ENCODE measurements at places on chromosomes 3 and 15.

- H3K27ac ChIP-seq, result no peak overlapping the region
- H3K36me3 ChIP-seq, result no peaks in the 10 kb centered on the region
- peaks cover 26% of the 10 kb centered on the region for H3K27me3 ChIP-seq
- no peak for DNase-seq
- no peaks in the 10 kb centered on the region for H3K4me1 ChIP-seq
Measured at GRCh38 chr3:187207062-187207461, 9.8 kb downstream of the RTP1 start.

- H3K4me3 ChIP-seq, result no peak overlapping the region
- H3K36me3 ChIP-seq, result peaks cover 50% of the 10 kb centered on the region
- peaks cover 12% of the 10 kb centered on the region for H3K4me1 ChIP-seq
- no peak for DNase-seq
- H3K27ac ChIP-seq, result no peak overlapping the region
- H3K27me3 ChIP-seq, result no peaks in the 10 kb centered on the region
Measured at GRCh38 chr3:47001731-47002170, 22.3 kb downstream of the NBEAL2 start.

GRCh38 chr3:59277816-59278215 lies 228.0 kb upstream of the CFAP20DC start:
- no peak for DNase-seq
- no peak overlapping the region for H3K27ac ChIP-seq
- H3K36me3 ChIP-seq, result no peaks in the 10 kb centered on the region

DNA sequence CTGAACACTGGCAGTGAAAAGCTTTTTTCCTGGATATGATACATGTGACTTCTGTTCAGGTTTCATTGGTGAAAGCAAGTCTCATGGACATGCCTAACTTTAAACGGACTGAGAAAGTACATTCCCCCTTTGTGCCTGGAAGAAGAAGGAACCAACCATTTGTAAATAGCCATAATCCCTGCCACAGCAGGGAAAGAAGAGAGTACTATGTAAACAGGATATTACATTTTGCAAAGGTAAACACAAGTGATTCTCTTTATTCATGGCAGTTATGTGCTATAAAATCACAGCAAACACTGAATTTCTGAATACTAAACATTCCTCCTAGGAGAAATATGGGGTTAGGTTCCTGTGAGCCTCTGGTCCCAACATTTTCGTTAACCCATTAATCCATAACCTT lies 46.8 kb downstream of the PRICKLE2 start:
- H3K27ac ChIP-seq, result no peak overlapping the region
- no peak for DNase-seq
- H3K27me3 ChIP-seq, result no peaks in the 10 kb centered on the region
- no peaks in the 10 kb centered on the region for H3K4me1 ChIP-seq
- no peaks in the 10 kb centered on the region for H3K36me3 ChIP-seq
- H3K4me3 ChIP-seq, result no peak overlapping the region

DNA sequence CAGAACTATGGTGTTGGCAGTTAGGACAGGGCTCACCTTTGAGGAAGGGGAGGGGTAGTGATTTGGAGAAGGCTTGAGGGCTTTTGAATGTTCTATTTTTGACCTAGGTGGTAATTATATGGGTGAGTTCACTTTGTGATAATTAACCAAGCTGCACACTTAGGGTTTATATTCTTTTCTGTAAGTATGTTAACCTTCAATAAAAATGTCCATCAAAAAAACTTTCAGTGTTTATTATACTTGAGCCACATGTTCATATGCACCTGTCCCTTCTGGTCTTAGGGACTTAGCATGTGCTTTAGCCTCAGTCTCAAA lies 28.4 kb downstream of the PDE8A start:
- no peaks in the 10 kb centered on the region for H3K27me3 ChIP-seq
- peaks cover 2% of the 10 kb centered on the region for H3K36me3 ChIP-seq
- DNase-seq, result no peak
- peaks cover 13% of the 10 kb centered on the region for H3K4me1 ChIP-seq
- no peak overlapping the region for H3K4me3 ChIP-seq

DNA sequence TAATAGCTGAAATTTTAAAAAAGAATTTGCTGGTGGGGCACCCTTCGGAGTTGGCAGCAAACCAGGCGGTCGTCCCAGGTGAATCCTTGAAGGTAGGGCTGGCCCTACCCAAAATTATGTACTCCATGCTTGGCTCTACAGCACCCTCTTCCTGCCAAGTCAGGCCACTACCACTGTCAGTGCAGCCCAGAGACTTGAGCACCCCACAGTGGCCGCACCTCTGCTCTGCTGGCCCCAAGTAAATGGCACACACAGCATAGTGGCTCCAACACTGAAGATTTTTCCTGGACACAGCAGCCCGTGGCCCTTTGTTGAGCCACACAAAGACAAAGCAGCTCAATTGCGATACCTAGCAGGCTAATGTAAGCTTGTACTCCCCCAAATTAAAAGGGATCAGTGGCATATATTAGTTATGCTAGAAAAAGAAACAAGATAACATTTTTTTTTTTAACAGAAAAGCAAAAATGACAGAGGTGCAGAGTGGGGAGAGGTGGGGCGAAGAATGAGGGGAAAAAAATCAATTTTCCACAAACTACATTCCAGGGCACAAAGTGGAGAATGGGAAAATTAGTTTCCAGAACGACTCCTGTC lies 250.5 kb downstream of the UACA start:
- no peak overlapping the region for H3K4me3 ChIP-seq
- no peak overlapping the region for H3K27ac ChIP-seq
- peak; percentile 76 for DNase-seq
- H3K4me1 ChIP-seq, result peaks cover 23% of the 10 kb centered on the region

DNA sequence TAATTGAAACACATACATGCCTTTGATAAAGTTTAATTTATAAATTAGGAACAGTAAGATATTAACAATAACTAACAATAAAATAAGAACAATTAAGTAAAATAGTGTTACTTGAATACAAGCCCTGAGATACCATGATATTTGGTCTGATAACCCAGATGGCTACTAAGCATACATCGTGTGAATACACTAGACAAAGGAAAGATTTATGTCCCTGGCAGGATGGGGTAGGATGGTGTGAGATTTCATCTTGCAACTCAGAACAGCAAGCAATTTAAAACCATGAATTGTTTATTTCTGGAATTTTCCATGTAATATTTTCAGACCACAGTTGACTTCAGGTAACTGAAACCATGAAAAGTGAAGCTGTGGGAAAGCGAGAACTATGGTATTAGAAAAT lies 169.5 kb downstream of the DIPK2A start:
- no peaks in the 10 kb centered on the region for H3K4me1 ChIP-seq
- DNase-seq, result no peak

GRCh38 chr3:98574132-98574531 lies 19.3 kb downstream of the CPOX start:
- peak overlapping the region; percentile 85 for H3K27ac ChIP-seq
- no peak for DNase-seq
- H3K36me3 ChIP-seq, result peaks cover 54% of the 10 kb centered on the region
- peaks cover 64% of the 10 kb centered on the region for H3K4me1 ChIP-seq
- H3K27me3 ChIP-seq, result no peaks in the 10 kb centered on the region

DNA sequence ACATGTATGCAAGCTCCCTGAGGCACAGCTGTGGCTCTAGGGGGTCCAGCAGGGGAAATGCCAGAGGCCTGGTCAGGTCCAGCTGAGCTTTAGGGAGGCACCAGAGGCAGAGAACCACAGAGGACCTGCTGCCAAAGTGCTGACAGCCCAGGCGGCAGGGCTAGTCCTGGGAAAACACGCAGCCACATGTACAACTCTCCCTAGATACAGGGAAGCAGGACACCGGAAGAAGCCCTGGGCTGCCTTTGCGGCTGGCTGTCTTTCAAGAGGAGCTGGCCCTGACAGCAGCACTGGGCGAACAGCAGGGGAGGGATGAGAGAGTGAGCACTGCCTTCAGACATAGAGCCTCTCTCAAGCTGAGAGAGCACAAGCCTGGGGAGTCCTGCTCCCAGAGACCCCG lies 40.7 kb downstream of the RFT1 start:
- peaks cover 2% of the 10 kb centered on the region for H3K4me1 ChIP-seq
- no peaks in the 10 kb centered on the region for H3K27me3 ChIP-seq
- H3K36me3 ChIP-seq, result peaks cover 30% of the 10 kb centered on the region

GRCh38 chr15:60993008-60993407 lies 236.1 kb downstream of the RORA start:
- no peaks in the 10 kb centered on the region for H3K4me1 ChIP-seq
- H3K27ac ChIP-seq, result no peak overlapping the region
- no peak overlapping the region for H3K4me3 ChIP-seq
- no peaks in the 10 kb centered on the region for H3K36me3 ChIP-seq
- H3K27me3 ChIP-seq, result peaks cover 5% of the 10 kb centered on the region

- H3K27ac ChIP-seq, result no peak overlapping the region
- H3K4me1 ChIP-seq, result no peaks in the 10 kb centered on the region
- H3K27me3 ChIP-seq, result no peaks in the 10 kb centered on the region
Measured at GRCh38 chr3:196915375-196915774, 27.0 kb downstream of the NCBP2 start.

GRCh38 chr15:51365417-51365816 lies 24.0 kb downstream of the GLDN start:
- peaks cover 2% of the 10 kb centered on the region for H3K4me1 ChIP-seq
- no peaks in the 10 kb centered on the region for H3K36me3 ChIP-seq
- H3K27me3 ChIP-seq, result no peaks in the 10 kb centered on the region
- no peak for DNase-seq

DNA sequence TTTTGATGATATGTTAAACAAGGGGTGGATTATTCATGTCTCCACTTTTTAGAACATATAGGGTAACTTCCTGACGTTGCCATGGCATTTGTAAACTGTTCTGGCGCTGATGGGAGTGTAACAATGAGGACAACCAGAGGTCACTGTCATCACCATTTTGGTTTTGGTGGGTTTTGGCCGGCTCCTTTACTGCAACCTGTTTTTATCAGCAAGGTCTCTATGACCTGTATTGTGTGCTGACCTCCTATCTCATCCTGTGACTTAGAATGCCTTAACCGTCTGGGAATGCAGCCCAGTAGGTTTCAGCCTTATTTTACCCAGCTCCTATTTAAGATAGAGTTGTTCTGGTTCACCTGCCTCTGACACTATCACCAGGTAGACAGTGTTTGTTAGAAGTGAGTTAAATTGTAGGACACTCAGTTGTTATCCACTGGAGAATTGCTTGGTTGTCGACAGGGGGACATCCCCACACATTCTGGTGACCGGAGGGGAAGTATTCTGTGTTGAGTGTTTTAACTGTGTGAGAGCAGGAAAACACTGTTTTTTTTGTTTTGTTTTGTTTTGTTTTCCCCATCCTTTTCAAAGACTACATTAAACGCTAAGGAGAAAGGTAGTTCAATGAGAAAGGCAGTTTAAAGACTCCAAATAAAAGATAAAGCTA lies 36.9 kb upstream of the SKIL start:
- no peaks in the 10 kb centered on the region for H3K4me1 ChIP-seq
- H3K4me3 ChIP-seq, result no peak overlapping the region
- no peak for DNase-seq
- no peaks in the 10 kb centered on the region for H3K36me3 ChIP-seq

DNA sequence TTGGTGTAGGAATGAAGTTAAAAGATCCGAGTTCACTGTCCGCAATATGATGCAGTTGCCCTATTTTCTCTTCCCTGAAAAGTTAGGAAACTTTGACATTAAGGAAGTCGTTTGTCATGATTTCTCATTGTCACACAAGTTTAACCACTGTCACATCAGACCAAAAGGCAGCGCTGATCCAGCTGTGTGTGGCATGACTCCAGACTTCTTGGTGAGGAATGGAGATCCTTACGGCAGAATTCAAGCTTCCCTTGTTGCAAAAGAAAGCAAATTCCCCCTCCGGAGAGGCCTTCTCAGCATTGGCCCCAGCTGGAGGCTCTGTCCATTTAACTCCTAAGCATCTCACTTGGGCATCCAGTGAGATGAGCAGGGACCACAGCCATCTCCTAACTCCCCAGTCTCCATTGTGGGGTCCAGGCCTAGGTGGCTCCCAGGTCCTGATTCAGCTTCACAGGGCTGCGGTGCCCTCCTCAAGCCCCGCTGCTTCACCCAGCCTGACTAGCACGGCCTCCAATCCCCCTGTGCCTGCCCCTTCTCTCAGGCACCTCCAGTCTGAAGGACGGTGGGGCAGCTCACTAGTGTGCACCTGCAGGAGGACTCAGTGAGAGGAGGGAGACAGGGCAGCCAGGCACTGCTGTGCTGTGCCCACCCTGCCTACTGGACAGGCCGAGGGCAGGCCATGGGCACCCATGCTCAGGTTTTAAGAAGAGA lies 159.5 kb downstream of the CHSY1 start:
- peaks cover 9% of the 10 kb centered on the region for H3K4me1 ChIP-seq
- no peak for DNase-seq
- no peaks in the 10 kb centered on the region for H3K36me3 ChIP-seq
- H3K4me3 ChIP-seq, result no peak overlapping the region

DNA sequence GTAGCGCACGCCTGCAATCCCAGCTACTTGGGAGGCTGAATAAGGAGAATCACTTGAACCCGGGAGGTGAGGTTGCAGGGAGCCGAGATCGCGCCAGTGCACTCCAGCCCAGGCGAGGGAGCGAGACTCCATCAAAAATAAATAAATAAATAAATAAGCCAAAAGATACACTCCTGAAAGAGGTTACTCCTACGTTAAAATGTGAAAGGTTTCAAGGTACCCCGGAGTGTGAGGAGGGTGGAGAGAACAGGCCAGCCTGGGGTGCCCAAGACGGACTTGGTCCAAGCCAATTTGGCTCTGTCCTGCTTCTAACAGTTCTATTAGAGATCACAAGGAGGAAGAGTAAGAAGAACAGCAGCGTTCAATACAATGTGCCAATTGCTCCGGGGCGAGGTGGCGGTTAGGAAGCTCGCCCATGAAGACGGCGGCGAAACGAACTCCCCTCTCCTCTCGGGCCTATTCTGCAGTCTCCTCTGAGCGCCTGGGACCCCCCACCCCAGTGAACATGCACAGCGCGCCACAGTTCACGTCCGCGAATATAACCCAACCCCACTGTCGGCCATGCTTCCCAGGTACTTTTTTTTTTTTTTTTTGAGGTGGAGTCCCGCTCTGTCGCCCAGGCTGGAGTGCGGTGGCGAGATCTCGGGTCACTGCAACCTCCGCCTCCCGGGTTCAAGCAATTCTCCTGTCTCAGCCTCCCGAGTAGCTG lies 942 bp downstream of the ELP6 start:
- peak overlapping the region; percentile 97 for H3K27ac ChIP-seq
- peaks cover 21% of the 10 kb centered on the region for H3K4me1 ChIP-seq
- no peaks in the 10 kb centered on the region for H3K27me3 ChIP-seq

GRCh38 chr3:66463054-66463631 lies 37.7 kb downstream of the LRIG1 start:
- no peak overlapping the region for H3K27ac ChIP-seq
- H3K27me3 ChIP-seq, result no peaks in the 10 kb centered on the region
- no peak for DNase-seq
- H3K4me1 ChIP-seq, result peaks cover 18% of the 10 kb centered on the region

DNA sequence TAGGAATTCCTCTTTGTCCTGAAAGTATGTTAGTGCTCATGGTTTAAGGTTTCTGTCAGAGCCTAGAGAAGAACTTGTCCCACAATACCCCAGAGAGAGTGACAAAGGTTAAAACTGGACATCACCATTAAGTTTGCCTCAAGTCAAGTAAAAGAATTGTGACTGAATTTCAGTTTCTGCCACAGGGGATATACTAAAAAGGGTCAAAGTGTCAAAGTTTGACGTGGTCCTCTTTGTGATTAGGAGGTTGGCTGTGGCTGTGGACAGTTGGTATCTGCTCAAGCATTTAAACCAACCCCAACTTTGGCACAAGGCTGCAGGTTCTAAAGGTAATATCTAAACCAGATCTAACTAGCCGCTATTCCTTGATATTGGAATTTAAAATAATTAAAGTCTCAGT lies 26.1 kb downstream of the FMN1 start:
- H3K4me3 ChIP-seq, result no peak overlapping the region
- DNase-seq, result no peak
- no peak overlapping the region for H3K27ac ChIP-seq
- H3K27me3 ChIP-seq, result peaks cover 18% of the 10 kb centered on the region

GRCh38 chr3:108410531-108410984 lies 99.8 kb downstream of the MYH15 start:
- no peak for DNase-seq
- H3K4me3 ChIP-seq, result no peak overlapping the region
- H3K4me1 ChIP-seq, result peaks cover 14% of the 10 kb centered on the region
- no peak overlapping the region for H3K27ac ChIP-seq
- peaks cover 7% of the 10 kb centered on the region for H3K27me3 ChIP-seq
